ENCODE measurements at places on chromosomes 6 and 20. TPM values are rescaled to one million over a fixed set of nuclear protein-coding genes. Genes with fewer than 3 reads are reported as not detected.

Gene SAPCD1
- 0.79 TPM for total RNA-seq

Gene PRND
- total RNA-seq: not detected

Gene MUCL3
- total RNA-seq: not detected

Gene UCKL1
- total RNA-seq: 22.9 TPM

Gene EDN3
- total RNA-seq: not detected
